ENCODE measurements at places on chromosomes 13 and 19.

DNA sequence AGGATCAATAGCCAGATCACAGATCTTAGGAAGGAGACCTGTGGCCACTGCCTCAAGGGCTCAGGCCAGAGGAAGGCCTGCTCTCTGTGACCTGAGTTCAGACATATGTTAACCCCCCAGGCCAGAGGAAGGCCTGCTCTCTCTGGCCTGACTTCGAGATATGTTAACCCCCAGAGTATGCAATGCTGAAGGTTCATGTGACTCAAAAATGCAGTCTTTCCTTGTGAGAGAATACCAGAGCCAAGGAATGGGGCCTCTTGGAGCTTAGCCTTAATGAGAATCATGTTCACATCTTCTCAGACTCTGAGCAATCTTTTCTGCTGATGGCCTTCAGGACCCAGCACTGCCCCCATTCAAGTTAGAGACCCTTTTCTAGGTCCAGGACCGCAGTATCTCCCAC is 36.7 kb downstream of the MBNL2 start:
- DNase-seq = no peak

- no peak for DNase-seq
Measured at GRCh38 chr19:1746401-1747284, 6.7 kb upstream of the ONECUT3 start.

DNA sequence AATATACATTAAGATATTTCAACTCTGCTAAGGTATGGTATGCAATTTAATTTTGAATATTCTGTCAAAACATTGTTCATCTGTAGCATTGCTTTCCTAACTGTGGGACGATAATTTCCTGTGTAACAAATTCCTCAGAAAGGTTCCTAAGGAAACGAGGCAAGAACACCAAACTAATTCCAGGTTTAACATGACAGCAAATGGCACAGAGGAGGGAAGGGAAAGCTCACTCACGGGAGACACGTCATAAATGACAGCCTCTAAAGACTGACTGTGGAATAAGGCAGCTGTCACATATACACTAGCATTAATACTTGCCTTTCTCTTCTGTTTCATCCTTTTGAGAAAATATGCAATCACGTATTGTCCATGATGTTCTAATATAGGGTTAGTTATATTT is 380.6 kb downstream of the LIG4 start:
- no peak for DNase-seq

DNA sequence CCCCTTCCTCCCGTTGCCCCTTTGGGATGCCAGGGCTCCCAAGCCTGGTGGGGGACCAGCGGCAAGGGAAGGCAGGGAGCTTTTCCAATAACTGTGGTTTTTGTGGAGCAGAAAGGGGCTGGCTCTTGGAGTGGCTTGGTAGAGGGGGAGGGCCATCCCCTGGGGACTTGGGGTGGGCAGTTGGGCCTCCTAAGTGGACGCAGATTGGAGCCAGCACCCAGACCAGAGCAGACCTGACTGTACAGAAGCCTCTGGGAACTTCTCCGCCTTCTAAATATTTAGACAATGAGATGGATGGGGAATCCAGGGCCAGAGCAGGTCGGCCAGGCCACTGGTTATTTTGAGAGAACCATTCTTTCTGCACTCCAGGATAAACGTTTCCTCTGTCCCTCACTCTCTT is 4.2 kb downstream of the PTGIR start:
- no peak for DNase-seq

- no peak for DNase-seq
Measured at GRCh38 chr19:37914908-37915307, 7.9 kb downstream of the SIPA1L3 start.

- no peak for DNase-seq
Measured at GRCh38 chr13:97440598-97441170, 6.7 kb downstream of the RAP2A start.

DNA sequence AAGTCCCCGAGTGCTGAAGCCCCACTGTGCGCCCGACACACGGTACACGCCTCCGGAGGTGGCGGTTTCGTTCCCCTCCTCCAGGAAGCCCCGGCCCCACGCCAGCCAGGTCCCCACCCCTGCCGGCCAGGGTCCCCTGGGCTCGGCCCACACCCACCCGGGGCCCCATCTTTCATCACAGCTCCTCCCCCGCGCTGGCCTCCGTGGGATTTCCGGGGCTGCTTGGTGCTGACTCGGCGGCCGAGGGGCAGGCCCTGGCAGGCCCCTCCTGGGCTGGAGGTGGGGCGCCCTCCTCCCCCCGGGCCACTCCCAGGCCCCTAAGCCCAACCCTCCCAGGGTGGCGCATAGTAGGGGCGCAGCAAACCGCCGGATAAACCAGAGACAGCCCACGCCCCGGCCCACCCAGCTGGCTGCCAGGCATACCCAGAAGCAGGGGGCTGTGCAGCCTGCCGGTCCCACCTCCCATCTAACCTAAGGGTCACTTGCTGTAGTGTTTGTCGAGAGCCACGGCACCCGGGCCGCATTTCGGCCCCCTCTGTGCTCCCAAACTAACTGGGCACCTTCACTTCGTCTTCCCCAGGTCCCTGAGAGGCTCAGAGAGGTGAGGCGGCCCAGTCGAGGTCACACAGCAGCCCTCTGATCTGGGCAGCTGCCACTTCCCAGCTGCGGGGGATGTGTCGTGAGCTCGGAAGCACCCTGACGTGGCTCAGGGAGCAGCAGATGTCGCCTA is 6.6 kb downstream of the ZBTB7A start:
- peak; percentile 49 for DNase-seq

GRCh38 chr13:72145383-72145782 is 278.4 kb upstream of the DACH1 start:
- DNase-seq = no peak

- peak; percentile 34 for DNase-seq
Measured at GRCh38 chr19:48480558-48481500, 11.7 kb downstream of the CYTH2 start.

GRCh38 chr13:42895776-42896175 is 96.3 kb downstream of the EPSTI1 start:
- no peak for DNase-seq

DNA sequence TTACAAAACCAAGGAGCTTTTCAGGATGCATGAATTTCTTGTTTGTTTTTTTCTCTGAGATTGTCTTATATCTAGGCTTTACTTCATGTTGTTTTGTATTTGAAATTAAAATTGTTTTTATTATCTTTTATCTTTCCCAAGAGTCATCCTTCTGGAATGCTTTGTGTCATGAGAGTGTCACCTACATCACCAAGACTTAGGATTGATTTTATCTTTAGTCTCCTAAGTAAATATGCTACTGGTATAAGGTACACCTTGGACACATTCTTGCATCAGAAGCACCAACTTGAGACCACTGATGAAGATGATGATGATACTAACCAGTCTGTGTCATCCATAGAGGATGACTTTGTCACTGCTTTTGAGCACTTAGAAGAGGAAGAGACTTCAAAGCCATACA is 26.4 kb downstream of the AKAP11 start:
- DNase-seq = no peak

- DNase-seq = no peak
Measured at GRCh38 chr19:20470345-20471135, 95.0 kb downstream of the ZNF737 start.

DNA sequence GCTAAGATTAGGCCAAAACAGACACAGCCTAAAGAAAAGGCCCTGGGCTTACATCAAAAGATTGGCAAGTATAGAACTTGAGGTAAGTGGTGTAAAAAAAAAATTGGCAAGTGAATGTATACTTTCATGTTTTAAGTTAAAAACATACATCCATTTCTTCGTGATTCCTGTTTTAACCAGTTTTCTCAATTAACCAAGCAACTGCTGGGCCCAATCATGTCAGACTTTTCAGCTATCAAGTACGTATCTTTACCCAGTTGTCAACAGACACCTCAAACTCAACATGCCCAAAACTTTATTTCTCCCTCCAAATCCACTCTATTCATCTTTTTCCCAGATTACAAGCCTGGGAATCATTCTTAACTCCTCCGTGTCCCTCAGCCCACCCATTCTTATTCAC is 1.0 kb downstream of the PCID2 start:
- DNase-seq = no peak

- no peak for DNase-seq
Measured at GRCh38 chr13:20331949-20332348, 99.8 kb upstream of the GJB6 start.

DNA sequence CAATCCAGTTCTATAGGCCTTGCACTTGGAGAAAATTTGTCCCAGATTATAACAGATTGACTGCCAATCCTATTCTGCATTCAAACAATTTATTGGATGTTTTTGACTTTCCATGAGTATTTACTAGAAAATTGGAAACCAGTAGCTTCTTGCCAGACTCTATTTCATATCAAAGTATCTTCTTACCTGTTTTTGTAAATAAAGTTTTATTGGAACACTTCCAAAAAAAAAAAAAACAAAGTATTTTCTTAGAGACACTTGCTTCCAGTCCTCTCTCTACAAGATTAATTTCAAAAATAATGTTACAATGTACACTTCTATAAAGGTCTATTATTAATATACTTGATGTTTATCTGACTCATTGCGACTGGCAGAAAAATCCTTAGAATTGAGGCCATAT is 209.2 kb upstream of the PCDH9 start:
- no peak for DNase-seq

- peak; percentile 18 for DNase-seq
Measured at GRCh38 chr19:47518139-47518538, 3.3 kb upstream of the NAPA start.

GRCh38 chr19:43781630-43782310 is 997 bp upstream of the KCNN4 start:
- DNase-seq = no peak

GRCh38 chr13:67971291-67971690 is 741.2 kb upstream of the PCDH9 start:
- DNase-seq = no peak

GRCh38 chr19:48745208-48745995 is 1.3 kb downstream of the IZUMO1 start:
- DNase-seq = peak; percentile 23

DNA sequence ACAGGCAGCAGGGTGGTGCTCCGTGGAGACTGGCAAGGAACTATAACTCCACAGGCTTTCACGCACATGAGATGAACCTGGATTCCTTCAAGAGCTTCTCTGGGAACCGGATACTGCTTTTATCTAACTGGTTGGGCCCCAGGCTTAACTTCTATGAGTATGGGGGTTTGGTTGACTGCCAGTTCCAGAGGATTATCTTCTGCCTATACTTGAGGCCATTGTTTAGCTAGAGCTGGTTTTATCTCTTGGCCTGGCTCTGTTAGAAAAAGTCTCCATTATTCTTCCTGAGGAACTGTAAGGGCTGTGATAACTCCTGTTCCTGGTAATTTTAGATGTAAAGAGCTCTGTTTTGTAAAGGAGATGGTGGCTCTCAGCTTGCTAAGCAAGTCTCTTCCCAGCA is 40.9 kb downstream of the ZNF846 start:
- no peak for DNase-seq

DNA sequence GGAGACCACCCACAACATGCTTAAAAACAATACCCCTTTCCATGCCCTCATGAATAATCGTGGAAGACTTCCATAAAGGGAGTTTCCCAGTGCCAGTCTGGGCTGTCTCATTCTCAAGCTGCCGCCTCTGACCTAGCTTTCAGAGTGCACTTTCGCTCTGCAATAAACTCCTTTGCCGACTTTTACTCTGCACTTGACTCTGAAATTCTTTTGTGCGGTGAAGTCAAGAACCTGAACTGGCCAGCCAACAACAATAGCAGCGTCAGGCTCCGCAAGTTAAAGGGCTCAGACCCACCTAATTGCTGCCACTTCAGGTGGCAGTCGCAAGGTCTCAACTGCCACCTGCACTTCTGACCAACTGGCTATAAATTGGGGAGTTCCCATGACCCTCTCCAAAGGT is 10.3 kb upstream of the LEUTX start:
- DNase-seq = no peak

GRCh38 chr13:21009036-21009435 is 52.4 kb downstream of the LATS2 start:
- DNase-seq = no peak

DNA sequence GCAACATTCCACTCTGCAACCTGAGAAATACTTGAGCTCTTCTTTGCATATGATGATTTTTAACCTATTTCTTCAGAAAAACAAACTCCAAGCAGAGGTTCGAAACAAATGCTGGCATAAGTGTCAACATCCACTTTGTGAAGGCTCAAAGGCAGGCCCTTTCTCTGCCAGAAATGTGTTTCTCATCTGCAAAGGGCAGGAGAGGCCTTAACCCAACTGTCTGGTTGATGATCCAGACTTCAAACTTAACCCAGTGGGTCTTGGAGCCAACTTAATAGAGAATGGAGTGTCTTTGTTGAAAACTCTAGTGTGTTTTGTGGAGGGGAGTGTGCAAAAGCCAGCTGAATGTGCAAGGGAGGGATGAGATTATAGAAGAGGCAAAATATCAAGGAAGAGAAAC is 28.3 kb upstream of the ZNF507 start:
- no peak for DNase-seq

- DNase-seq = no peak
Measured at GRCh38 chr19:45501730-45502014, 3.4 kb downstream of the PPM1N start.

DNA sequence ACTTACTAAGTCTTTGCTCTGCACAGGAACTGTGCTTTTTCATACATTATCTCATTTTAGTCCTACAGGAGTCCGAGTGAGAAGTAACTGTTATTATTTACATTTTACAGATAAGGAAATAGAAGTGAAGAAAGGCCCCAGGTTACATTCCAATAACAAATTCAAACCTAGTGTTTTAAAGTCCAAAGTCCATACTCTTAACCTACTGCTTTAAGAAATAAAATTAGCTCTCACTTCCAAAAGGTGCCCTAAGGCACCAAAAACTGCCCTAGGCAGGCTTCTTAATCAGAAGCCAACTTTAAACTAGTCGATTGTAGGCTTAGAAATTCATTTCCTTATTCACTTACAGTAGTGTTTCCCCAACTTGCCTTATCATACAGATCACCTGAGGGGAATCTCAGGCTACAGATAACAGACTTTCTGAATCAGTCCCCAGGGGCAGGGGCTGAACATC is 555.9 kb downstream of the DIAPH3 start:
- no peak for DNase-seq

- no peak for DNase-seq
Measured at GRCh38 chr13:70483599-70484276, 375.5 kb upstream of the KLHL1 start.

DNA sequence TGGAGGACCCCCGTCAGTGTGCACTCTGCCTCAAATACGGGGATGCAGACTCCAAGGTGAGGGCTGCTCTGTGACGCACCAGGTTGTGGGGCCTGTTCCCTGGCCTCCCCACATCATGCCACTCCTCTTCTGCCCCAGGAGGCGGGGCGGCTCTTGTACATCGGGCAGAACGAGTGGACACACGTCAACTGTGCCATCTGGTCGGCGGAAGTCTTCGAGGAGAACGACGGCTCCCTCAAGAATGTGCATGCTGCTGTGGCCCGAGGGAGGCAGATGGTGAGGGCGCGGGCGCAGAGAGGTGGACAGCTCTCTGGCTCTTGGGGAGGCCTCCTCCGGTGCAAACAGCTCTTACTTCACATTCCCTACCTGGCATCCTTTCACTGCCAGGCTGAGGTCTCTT is 11.2 kb downstream of the KMT2B start:
- DNase-seq = no peak

DNA sequence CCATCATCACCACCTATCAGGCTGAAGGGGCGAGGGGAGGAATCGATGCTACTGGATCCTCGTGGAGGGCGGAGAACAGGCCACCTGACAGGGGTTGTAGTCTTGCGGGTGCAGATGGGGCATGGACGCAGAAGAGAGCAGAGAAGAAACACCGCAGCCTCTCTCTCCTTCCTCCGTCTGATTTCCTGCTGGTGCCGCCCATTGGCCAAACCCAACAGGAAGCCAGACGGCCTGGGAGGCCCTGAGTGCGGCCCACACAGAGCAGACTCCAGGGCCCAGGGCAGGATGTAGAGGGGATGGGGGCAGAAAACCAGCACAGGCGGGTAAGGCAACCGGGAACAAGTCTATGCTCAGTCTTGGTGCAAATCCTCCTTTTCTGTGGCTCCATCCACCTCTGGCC is 15.4 kb downstream of the CEBPA start:
- DNase-seq = no peak

- no peak for DNase-seq
Measured at GRCh38 chr13:39119422-39119821, 81.2 kb downstream of the NHLRC3 start.
